COLO829 (cell line): ENCODE measurements at places on chromosomes 7 and 10.

GRCh38 chr7:27883696-27884095 is 143.7 kb downstream of the TAX1BP1 start:
- peak; percentile 58 for DNase-seq

GRCh38 chr10:99466632-99467223 is 36.3 kb upstream of the GOT1 start:
- no peak for DNase-seq

DNA sequence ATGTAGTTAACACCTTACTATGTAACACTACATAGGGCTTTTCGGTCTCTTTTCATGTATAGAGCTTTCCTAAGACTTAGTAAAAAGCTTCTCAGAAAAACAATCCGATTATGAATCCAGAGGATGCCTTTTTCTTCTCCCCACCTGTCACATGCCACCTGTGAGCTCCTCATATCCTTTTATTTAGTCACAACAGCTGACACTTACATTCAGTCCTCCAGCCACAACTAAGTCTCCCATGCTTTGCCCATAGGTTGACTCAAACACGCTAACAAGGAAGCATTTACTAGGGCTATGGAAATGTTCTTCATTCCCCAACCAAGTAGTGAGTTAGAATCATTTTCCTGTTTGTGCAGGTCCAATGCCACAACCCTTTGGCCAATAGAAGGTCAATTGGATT is 7.9 kb downstream of the ENO4 start:
- DNase-seq: no peak

- no peak for DNase-seq
Measured at GRCh38 chr10:111199587-111199986, 122.8 kb downstream of the ADRA2A start.

GRCh38 chr7:16626388-16626787 is 19.2 kb downstream of the ANKMY2 start:
- DNase-seq: no peak

DNA sequence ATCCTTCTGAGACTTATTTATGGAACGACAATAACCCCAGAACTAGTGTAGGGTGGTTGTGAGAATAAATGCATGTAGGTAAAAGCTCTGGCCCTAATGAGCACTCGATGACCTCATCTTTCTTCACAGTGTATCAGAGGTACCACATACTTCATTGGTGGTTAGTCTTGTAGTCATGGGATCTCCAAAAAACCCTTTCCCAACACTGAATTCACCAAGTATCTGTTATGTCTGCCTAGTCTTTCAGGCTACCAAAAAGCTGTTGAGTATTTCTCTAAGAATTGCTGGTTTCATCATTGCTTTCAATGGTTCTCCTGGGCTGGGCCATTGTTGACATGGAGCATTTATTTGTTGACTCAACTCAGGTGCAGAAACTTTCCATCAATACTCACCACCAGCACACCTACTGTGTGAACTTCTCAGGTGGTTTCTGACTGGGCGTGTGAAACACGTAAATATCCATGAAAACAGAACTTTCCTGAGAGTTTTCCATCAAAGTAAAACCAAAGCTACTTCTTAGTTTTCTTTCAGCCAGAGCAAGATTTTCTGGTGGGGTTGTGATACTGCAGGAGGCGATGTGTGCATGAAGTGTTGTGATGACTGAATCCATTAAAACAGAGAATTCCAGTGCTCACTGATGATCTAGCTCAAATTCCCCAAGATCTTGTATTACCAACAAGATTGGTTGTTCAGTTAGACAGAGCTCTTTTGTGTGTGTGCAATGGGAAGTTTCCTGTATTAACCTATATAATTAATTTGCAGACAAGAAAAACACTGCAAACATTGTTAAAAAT is 51.4 kb upstream of the SLC35B4 start:
- peak; percentile 98 for DNase-seq

DNA sequence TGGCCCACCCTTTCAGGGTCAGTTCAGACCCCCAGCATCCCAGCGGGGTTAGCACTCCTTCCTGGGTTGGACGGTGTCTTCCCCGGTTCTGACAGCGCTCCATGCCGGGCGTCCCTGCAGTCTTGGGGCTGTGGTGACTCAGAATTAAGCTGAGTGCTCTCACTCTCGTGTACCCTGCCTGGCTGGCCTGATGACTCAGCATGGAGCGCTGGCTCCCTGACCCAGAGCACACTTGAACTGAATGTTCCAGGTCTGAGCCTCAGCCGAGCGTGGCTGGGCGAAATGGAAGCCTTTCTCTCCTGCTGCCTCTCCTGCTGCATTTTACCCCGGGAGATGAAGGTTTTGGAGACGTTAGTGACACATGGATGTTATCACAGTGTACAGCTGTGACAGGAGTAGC is 7.1 kb downstream of the BAG3 start:
- DNase-seq: peak; percentile 45

DNA sequence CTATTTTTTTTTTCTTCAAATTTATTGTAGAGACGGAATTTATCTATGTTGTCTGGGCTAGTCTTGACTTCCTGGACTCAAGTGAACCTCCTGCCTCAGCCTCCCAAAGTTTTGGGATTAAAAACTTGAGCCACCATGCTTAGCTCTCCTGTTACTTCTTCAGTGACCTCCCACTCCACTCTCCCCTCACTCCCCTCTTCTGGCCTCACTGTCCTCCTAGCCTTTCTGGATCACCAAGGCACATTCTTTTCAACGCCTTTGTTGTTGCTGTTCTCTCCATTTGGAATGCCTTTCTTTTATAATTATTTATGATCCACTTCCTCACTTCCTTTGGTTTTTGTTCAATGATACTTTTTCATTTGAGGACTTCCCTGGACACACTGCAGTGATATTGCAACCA is 17.9 kb downstream of the PTPRZ1 start:
- no peak for DNase-seq

- no peak for DNase-seq
Measured at GRCh38 chr10:18474118-18474455, 177.3 kb downstream of the NSUN6 start.

GRCh38 chr7:1725199-1725690 is 55.2 kb downstream of the ELFN1 start:
- no peak for DNase-seq

GRCh38 chr7:152574892-152575548 is 100.9 kb downstream of the XRCC2 start:
- no peak for DNase-seq

DNA sequence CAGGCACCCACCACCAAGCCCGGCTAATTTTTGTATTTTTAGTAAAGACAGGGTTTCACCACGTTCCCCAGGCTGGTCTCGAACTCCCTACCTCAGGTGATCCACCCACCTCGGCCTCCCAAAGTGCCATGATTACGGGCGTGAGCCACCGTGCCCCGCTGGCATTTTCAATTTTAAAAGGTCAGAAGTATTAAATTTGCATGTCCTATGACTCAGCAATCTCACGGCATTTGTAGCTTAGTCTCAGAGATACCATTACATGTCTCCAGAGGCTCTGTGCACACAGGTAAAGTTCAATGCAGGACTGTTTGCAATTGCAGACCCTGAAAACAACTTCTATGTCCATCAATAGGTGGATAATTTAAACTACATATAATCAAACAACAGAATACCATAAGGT is 99.2 kb downstream of the DLG5 start:
- DNase-seq: peak; percentile 1

DNA sequence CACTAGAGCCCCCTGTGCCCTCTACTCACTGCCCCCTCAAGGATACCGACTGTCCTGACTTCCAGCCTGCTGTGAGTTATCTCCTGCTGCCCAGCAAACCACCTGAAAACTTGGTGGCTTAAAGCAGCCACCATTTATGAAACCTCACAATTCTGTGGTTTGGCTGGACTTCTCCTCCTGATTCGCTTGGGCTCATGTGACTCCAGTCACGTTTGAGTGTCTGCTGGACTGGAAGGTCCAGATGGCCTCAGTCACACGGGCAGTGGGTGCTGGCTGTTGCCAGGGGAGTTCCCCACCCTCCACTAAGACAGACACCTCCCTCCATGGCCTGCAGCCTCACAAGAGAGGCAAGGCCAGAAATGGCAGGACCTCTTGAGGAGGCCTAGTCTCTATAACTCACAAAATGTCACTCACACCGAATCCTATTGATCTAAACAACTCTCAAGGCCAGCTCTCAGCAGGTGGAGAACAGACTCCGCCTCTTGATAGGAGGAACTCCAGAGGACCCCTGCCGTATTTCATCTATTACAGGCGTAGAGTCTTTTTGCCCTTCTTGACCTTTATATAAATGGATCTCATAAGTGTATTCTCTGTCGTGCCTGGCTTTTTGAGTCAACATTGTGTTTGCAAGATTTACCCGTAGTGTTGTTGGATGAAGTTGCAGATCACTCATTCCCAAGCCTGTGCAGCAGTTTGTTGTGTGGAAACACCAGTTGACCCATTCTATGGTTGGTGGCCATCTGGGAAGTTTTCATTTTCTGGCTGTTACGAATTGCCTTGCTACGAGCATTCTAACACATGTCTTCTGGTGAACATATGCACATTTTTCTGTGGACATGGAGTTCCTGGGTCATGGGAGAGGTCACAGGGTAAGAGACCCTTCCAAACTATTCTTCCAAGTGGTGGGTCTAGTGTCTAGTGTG is 48.3 kb downstream of the ZMIZ1 start:
- no peak for DNase-seq

- peak; percentile 41 for DNase-seq
Measured at GRCh38 chr7:129951226-129952085, 1.3 kb downstream of the UBE2H start.

DNA sequence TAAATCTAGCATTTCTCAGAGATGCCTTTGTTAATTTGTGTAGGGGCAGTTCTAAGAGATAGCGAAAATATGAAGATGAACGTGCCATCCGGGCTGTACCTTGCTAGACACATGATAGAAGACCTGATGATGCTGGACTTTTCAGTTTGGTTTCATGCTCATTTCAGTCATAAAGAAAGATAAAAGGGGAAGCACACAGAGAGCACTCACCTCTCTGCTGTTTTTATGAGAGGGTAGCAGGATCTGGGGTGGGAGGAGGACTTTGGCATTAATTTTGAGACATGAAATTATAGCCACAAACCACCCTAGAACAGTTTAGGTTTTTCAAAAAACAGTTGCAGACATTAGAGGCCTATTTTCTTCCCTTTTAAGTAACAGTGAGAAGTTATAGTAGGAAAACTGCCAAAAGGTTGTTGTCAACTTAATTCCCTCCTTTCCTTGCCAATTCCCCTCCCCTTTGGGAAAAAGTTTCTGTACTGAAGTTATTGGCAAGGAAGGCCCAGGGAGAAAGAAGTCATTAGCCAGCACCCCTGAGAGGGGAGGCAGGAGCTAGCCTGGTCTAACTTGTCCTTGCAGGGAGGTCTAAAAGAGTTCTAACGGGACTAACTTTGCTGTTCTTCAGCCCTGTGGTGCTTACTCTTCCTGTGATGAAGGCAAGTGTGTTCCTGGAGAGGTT is 2.6 kb downstream of the ST7 start:
- DNase-seq: no peak

DNA sequence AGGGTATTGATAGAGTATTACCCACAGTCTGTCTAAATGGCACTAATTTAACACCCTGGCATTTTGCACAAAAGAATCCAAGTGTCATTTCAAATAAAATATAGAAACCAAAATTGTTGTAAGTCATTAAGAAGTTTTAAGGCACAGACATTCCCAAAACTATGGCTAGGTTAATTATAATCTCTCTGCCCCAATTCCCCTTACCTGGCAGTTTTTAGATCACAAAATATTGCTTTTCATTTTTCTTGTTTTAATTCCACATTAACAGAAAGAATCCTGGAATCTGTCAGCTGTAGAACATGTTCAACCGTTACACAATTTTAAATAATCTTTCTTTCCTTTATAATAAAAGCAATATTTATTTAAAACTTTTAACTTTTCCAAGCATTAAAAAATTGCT is 56.1 kb upstream of the PALS2 start:
- DNase-seq: no peak

DNA sequence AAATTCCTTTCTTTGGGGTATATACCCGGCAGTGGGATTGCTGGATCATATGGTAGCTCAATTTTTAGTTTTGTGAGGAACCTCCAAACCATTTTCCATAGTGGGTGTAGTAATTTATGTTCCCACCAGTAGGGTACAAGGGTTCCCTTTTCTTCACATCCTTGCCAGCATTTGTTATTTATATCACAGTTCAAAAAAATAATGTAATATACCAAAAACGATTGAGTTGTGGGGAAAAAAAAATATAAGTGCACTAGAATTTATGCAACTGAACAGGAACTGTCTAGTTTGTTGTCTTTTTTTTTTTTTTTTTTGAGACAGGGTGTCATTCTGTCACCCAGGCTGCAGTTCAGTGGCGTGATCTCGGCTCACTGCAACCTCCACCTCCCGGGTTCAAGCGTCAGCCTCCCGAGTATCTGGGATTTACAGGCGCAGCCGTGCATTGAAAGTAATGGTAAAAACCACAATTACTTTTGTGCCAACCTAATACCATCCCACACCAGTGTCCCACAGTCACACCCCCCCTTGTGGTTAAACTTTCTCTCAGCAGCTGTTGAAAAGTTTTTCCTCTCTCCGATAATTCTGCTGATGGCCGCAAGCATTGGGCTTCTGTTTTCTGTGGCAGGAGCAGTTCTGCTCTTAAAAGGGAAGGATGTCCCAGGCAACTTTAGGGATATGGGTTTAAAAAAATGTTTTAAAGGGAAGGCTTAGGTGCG is 6.8 kb upstream of the LAT2 start:
- peak; percentile 35 for DNase-seq

- DNase-seq: no peak
Measured at GRCh38 chr7:130890176-130891020, 156.4 kb upstream of the KLF14 start.

- no peak for DNase-seq
Measured at GRCh38 chr7:94420328-94420727, 25.6 kb downstream of the COL1A2 start.

- DNase-seq: no peak
Measured at GRCh38 chr10:20492447-20492846, 404.7 kb downstream of the NEBL start.

DNA sequence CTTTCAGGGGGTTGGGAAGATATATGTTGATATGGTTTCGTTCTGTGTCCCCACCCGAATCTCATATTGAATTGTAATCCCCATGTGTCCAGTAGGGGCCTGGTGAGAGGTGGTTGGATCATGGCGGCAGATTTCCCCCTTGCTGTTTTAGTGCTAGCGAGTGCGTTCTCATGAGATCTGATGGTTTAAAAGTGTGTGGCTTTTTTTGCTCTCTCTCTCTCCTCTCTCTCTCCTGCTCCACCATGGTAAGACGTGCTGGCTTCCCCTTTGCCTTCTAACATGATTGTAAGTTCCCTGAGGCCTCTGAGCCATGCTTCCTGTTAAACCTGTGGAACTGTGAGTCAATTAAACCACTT is 68.4 kb upstream of the PDZD8 start:
- DNase-seq: no peak

DNA sequence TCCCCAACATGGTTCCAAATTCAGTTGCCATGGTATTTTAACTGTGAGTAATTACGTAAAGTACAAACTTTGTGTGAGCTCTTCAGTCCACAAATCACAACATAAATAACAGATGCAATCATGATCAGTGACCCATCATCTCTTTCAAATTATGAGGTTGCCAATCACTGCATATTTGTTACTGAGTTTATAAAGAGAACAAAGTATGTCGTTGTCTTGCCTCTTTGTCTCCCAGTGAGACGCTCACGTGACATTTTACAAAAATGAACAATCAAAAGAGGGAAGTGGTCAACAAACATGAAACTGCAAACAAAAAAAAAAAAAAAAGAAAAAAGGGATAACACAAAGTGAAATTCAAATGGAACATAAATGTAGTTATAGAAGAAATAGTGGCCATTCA is 122.7 kb upstream of the PDSS1 start:
- no peak for DNase-seq
